ENCODE measurements at places on chromosomes 3 and 15. TPM values are rescaled to one million over a fixed set of nuclear protein-coding genes. Genes with fewer than 3 reads are reported as not detected.

The GOLGA8T gene
- total RNA-seq: not detected

The KNL1 gene
- 17.7 TPM for total RNA-seq

The TUSC2 gene
- 69.2 TPM for total RNA-seq

The CHRNA7 gene
- total RNA-seq: 2.4 TPM

The KLHL40 gene
- total RNA-seq: not detected

All from HT-29 (cell line).